ENCODE measurements at places on chromosomes 7 and 10.

DNA sequence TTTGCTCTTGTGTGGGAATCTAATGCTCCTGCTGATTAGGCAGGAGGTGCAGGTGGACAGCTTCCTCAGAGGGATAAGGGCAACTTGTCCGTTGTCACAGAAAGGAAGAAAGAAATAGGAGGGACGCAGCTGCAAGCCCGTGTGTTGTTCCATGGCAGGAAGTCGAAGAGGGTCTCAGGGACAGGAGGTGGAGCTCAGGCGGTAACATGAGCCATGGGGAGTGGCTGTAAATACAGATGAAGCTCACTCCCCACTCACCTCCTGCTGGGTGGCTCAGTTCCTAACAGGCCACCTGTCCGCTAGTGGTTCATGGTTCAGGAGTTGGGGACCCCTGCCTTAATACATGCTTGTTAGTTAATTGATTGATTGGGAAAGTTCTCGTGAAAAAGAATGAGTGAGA is 101.7 kb upstream of the SFMBT2 start:
- no peak for DNase-seq

DNA sequence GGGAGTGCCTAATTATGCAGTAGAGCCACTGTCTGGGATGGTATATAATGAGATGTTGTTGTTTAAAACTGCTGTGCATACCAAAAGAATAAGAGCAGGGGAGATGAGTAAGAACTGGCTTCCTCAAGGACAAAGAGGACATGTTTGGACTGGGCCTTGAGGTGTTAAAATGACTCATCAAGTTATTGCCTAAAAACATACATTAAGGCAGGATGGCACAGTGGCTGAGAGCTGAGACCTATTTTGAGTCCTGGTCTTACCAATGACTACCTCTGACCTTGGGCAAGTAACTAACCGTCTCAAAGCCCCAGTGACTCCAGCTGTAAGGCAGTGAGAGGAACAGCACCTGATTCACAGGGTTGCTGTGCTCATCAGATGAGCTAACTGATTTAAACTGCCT is 71.1 kb downstream of the CFAP58 start:
- no peak for DNase-seq

DNA sequence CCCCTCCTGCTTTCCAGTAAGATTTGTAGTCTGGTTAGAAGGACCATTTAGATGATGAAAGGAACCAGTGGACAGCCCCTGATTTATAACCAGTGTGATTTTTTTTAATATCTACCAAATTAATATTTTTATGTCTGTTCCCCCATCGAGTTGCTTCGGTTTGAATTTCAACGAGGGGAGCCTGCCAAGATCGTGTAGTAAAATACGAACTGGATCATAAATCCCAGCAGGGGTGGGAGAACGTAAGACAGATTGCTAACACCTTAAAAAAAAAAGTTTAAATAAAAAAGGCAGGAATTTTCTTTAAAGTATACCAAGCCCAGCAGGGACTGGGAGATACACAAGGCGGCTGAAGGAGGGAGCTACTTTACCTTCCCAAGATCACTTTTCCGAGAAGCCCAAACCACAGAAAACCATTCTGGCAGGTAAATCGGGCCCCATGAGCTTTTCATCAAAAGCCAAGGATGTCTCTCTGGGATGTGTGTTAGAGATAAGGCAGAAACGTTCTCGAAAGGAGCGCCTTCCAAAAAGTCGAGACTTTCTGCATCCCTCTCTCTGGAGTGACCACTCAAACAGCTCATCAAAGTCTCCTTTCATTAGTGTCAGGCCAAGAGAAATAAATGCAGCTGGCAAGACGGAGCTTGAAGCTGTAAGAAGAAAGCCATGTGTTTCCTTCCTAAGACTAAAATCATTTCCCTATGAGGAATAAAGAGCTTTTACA is 270.5 kb upstream of the NFE2L3 start:
- DNase-seq = no peak

DNA sequence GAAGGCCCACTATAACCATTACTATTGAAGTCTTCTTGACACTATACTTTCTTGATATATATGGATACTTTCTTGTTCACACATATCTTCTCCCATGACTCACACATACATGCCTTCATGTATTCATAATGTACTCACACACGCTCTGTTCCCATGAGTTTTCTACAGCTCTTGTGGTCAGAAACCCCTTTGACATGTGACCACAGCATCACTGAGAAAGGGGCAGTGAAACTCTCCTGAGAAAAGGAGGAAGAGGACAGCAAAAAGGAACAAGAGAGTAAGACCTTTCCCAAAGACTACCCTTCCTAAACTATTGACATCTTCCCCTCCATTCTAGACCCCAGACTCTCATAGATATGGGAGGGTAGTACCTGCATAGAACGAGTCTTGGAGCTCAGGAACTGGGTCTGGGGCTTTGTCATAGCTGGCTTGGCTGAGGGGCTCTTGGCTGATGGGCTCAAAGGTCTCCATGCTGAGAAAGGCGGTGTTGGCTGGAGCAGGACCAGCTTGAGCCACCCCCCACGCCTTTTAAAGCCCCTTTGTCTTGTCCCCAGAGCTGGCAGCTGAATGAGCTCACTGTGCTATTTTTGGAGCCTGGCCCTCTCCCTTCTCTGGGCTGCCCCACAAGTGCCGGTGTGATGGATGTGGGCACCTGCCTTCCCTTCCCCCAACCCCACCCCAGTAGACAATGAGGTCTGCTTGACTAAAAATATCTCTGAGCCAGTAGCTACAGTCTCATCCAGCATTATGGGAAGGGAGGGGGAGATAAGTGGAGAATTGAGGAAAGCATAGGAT is 5.1 kb downstream of the SYNPO2L start:
- no peak for DNase-seq

- no peak for DNase-seq
Observed at GRCh38 chr7:95960706-95961244, 188.4 kb downstream of the DYNC1I1 start.

GRCh38 chr10:9274206-9274755 is 1219.8 kb downstream of the GATA3 start:
- DNase-seq = no peak

DNA sequence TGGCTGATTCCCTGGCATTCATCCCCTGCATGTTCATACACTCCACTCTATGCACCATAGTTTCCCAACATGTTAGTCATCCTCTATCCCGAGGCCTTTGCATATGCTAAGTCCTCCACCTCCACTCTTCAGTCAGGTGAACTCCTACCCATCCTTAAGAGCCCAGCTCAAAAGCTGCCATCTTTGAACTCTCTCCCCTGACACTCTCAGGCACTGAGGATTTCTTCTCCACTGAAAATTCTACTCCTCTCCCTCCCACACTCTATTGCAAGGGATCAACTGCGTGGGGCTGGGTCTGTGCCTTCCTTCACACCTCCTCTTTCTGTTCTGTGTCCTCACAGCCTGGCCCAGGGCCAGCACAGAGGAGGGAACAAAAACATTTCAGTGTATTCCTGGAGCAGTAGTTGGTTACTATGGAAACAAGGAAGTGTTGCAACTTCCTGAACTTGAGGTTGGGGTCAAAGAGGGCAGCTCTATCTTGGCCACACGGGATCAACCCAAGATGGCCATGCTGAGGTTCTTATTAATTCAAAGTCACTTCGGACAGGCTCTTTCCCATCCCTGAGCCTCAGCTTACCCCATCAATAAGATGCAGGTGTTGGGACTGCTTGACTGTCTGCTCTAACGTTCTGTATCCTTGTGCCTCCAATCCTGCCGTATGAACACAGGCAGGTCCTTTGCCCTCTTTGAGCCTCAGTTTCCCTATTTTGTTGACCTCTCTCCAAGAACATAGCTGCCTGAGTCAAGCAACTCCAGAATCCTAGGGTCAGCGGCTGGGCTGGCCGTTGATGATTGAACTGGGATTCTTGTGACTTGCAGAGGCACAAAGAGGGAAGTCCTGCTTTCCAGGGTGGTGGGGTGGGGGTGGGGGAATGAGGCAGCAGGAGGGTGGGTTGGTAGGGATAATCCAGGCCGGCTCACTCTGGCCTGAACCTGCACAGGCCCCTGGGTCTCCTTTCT is 15.5 kb downstream of the ZMIZ1 start:
- DNase-seq = no peak

GRCh38 chr10:34835908-34836508 is 20.9 kb upstream of the PARD3 start:
- DNase-seq = no peak

GRCh38 chr10:119448628-119449584 is 93.6 kb downstream of the RGS10 start:
- DNase-seq = no peak

GRCh38 chr10:50972591-50972990 is 87.2 kb upstream of the A1CF start:
- no peak for DNase-seq

GRCh38 chr10:77669892-77670291 is 32.3 kb upstream of the KCNMA1 start:
- DNase-seq = no peak

GRCh38 chr10:114033566-114033965 is 10.1 kb upstream of the ADRB1 start:
- DNase-seq = no peak

Data from NCI-H2107 (cell line).